SIG-M5 (cell line): ENCODE measurements at places on chromosomes 2 and 18.

DNA sequence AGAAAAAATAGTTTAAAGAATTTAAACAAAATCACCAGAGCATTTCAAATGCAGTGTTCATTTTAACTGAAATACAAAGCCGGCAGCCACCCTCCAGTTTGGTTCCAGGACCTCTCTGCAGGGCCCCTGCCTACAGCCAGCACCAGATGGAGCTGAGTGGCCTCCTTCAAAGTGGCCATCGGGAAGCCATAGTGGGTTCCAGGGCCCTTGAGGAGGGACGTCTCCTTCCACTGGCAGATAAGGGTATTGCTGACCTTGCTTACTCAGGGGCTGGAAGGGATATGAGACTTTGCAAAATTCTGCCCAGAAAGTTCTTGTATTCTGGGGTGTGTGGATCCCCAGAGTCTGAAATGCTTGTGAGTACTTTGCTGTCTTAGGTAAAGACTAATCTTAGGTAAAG lies 205.2 kb upstream of the APCDD1 start:
- DNase-seq = no peak

GRCh38 chr2:45964223-45964841 lies 312.9 kb downstream of the PRKCE start:
- no peak for DNase-seq

DNA sequence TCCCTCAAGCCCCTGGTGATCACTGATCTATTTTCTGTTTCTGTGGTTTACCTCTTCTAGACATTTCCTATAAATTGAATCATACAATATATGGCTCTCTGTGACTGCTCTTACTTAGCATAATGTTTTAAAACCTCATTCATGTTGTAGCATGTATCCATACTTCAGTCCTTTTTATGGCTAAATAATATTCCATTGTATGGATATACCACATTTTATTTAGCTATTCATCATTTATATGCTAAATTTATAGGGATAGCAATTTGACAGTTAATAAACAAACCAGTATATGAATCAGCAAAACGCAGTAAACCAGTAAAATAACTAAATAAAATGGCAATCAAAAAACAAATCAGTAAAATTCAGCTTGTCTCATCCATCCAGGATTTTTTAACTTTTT lies 286.1 kb upstream of the HNRNPA3 start:
- no peak for DNase-seq

GRCh38 chr2:227474410-227474809 lies 2.5 kb downstream of the AGFG1 start:
- DNase-seq = no peak

GRCh38 chr18:59051470-59052165 lies 88.1 kb upstream of the SEC11C start:
- no peak for DNase-seq

- DNase-seq = no peak
These were observed 256.8 kb downstream of the RNF152 start for GRCh38 chr18:61635901-61636528.
